ENCODE measurements at places on chromosomes 2 and 18. TPM values are rescaled to one million over a fixed set of nuclear protein-coding genes. Genes with fewer than 3 reads are reported as not detected.

Gene KIF5C
- total RNA-seq, result 1.6 TPM

Gene TUBB8B
- total RNA-seq, result not detected

Gene CABLES1
- 5.4 TPM for total RNA-seq

Gene CAVIN2
- total RNA-seq, result 263 TPM

Gene KCNJ3
- 73.3 TPM for total RNA-seq

Gene CFAP65
- not detected for total RNA-seq

GRCh38 chr2:179528576-179529069 lies 264.0 kb upstream of the SESTD1 start:
- no peak for DNase-seq

- no peak for DNase-seq
Observed at GRCh38 chr2:99728166-99728565, 238.3 kb upstream of the REV1 start.

- no peak for DNase-seq
Observed at GRCh38 chr18:35026407-35027061, 14.7 kb upstream of the MAPRE2 start.

DNA sequence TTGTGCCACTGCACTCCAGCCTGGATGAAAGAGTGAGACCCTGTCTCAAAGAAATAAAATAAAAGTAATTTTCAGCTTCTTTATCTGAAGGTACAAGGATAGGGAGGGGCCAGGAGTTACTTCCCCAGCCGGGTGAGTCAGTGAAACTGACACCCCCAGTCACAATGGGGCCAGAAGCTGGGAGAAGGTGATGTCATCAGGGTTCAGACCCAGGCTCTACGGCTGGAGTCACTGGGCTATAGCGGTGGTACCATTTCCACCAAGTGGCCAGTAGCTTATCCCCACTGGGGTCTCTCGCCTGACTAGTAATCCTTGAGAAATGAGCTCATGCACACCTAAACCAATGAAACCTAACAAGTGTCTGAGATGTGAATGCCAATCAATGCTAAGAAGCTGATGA lies 107.9 kb downstream of the ALPK2 start:
- no peak for DNase-seq

DNA sequence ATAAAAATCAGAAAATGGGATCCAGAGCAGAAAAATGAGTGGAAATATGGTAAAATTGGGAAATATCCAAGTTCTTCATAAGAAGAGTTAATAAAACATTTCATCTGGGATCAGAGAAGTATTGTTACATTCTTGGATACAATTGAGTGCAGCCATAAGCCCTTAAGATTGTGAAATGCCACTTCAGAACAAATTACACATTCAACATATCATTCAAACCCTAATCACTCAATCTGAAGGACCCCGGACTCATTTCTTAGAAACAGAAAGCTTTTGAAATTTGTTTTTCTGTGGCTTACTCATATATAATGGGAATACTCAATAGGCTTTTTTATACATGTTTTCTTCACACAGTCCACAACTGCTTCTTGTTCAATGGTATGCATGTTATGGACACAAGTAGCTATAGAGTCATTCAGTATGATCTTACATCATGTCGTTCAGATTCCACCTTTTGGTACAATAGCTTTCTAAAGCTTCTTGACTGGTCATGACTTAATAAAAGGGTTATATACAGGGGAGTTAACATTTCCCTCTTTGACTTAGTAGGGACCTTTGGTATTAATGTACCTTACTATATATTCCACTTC lies 39.9 kb downstream of the SCN7A start:
- DNase-seq, result no peak

GRCh38 chr2:58541511-58541910 lies 300.4 kb upstream of the FANCL start:
- no peak for DNase-seq

- DNase-seq, result no peak
Observed at GRCh38 chr2:17573085-17573803, 32.7 kb downstream of the VSNL1 start.

DNA sequence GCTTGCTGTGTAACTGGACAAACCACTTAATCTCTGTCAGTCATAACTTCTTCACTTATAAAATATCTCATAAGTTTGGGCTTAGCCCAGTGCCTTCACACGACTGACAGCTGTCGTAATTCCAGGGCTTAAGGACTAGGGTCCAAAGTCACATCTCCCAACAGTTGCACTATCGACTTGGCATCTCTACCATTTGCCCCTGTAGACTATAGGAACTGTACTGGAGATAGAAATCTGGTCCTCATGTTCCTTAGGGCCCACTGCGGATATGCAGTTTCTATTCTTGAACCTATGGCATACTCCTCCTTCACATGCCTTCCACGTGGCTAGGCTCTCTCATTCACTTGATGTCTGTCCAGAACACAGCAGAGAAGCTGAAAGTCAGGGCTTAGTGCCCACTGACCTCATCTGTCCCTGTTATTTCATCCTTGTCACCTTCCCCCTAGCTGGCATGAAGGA lies 2.7 kb downstream of the ABHD1 start:
- DNase-seq, result no peak

DNA sequence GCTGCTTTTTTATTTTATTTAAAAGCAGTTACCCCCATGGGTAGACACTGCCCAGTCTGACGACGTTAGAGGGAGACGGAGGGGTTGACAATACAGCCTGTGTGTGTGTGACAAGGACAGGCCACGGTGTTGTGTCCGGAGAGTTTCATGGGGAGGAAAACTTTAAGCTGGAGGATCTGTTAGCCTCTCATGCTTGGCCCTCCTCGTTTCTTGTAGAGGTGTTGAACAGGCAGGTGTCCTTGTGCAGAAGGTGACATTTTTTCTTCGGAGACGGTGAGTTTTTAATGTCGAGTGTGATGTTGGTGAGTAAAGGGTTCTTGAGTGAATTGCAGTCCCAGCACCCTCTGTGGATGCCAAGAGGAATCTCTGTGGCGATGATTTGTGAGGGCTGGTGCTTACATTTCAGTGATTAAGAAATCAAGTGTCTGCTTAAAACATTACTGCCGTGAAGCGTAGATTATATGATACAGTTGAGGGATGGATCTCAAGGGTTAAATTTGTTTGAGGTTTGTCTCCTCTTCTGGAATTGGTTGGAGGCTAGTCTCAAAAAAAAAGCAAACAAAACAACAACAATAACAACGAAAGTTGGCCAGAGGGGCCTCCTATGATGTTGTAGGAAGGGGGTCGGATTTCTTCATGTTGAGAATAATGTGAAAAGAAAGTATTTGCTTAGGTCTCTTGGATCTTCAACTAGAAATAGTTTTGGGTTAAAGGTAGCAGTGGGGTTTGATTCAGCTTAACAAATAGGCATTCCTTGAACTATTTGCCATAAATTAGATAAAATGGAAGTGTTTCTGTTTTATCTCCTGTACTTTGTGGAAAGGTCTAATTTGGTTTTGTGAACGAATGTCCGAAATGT lies 1.6 kb downstream of the NCOA1 start:
- no peak for DNase-seq
